ENCODE measurements at places on chromosomes 13 and 19.

GRCh38 chr13:63901630-63902029, 2486.0 kb upstream of the PCDH20 start:
- H3K4me1 ChIP-seq, result no peaks in the 10 kb centered on the region
- no peak overlapping the region for H3K27ac ChIP-seq
- H3K4me3 ChIP-seq, result no peak overlapping the region
- no peak for DNase-seq

DNA sequence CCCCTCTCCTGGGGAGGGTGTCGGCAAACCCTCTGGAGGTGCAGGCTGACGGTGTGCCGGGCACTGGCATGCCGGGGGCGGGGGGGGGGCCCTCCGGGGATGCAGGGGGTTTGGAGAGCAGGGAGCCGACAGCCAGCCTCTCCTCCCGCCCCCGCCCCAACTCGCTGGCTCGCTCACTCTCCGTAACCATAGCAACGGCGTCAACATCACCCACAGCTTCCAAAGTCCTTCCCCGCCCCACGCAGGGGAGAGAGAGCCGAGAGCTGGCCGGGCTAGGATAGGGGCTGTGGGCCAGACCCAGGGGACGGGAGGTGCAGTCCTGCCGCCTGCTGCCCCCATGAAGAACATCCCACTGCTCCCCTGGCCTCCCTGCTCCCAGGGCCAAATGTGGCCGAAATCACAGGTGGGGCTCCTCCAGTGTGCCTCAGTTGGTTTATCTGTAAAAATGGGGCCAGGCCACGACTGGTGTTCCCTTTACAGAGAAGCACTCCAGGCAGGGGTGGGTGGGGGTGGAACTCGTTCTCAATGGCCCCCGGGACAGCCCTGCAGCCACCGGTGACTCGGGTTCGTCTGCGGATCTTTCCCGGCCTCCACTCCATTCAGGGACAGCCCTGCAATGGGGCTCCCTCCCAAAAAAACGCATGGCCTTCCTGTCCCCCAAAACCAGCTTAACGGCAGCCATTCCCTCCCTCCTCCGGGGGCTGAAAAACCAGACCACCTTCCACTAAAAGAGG, 3.2 kb downstream of the KLF16 start:
- no peak overlapping the region for H3K27ac ChIP-seq
- no peaks in the 10 kb centered on the region for H3K36me3 ChIP-seq
- no peak for DNase-seq
- no peaks in the 10 kb centered on the region for H3K27me3 ChIP-seq
- no peak overlapping the region for H3K4me3 ChIP-seq

GRCh38 chr13:26531742-26532141, 25.7 kb upstream of the WASF3 start:
- DNase-seq, result no peak
- no peaks in the 10 kb centered on the region for H3K4me1 ChIP-seq
- no peak overlapping the region for H3K27ac ChIP-seq
- H3K4me3 ChIP-seq, result no peak overlapping the region

- no peak for DNase-seq
- peaks cover 21% of the 10 kb centered on the region for H3K4me1 ChIP-seq
- peaks cover 2% of the 10 kb centered on the region for H3K27me3 ChIP-seq
- peak overlapping the region; percentile 43 for H3K27ac ChIP-seq
- peaks cover 4% of the 10 kb centered on the region for H3K36me3 ChIP-seq
Observed at GRCh38 chr19:35608251-35608650, 4.3 kb upstream of the HAUS5 start.

DNA sequence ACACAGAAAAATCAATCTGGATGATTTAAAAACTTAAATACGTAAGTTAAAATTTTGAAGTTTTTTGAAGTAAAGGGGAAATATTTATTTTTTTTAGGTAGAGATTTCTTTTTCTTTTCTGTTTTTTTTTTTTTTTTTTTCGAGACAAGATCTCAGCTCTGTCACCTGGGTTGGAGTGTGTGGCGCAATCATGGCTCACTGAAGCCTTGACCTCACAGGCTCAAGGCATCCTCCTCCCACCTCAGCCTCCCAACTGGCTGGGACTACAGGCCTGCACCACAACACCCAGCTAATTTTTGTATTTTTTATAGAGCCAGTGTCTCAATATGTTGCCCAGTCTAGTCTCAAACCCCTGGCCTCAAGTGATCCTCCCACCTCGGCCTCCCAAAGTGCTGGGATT, 120.4 kb upstream of the CLDN10 start:
- H3K27ac ChIP-seq, result no peak overlapping the region
- H3K4me3 ChIP-seq, result no peak overlapping the region
- peaks cover 7% of the 10 kb centered on the region for H3K27me3 ChIP-seq
- no peak for DNase-seq
- no peaks in the 10 kb centered on the region for H3K4me1 ChIP-seq

Measured in activated naive CD8-positive, alpha-beta T cell treated with anti-CD3 and anti-CD28 coated beads, Interleukin-2, amount 10 ng/mL, durations not matched to agents 7 days and 5 days (primary cell).